ENCODE measurements at places on chromosomes 16 and 17.

DNA sequence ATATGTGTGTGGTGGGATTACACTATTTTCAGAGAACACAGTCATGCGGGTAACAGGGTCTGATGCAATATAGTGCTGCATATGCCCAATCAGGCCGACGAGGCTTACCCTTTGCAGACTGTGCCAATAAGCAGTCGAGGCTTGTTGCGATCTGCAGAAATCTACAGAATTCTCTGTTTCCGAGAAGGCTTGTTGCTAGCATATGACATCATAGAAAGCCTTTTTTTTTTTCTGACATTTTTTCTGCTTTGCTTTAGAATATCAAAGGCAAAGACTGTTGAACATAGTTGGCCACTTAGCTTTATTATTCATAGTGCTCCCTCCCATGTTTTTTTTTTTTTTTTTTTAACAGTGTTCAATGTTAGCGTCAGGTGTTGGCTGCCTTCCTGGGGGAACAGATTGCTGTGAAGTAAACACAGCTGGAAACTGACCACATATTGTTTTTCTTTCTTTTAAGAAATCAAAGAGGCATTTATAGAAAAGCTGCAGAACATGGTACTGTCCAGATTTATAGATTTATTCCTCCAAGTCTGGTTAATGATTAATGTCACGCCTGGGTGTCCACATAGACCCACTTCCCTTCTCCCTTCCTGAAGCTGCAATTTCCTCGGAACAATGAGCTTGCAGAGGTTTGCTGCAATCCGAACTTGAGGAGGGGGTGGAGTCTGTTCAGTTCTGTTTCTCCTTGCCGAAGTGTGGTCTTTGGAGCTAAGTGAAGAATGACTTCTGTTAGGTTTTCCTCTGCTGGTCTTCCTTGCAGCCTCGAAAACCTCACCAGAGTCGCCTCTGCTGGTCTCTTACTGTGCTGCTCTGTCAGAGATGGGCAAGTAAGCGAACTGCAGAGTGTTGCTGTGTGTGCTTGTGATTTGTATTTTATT, 87.3 kb downstream of the MAP2K6 start:
- DNase-seq: no peak

DNA sequence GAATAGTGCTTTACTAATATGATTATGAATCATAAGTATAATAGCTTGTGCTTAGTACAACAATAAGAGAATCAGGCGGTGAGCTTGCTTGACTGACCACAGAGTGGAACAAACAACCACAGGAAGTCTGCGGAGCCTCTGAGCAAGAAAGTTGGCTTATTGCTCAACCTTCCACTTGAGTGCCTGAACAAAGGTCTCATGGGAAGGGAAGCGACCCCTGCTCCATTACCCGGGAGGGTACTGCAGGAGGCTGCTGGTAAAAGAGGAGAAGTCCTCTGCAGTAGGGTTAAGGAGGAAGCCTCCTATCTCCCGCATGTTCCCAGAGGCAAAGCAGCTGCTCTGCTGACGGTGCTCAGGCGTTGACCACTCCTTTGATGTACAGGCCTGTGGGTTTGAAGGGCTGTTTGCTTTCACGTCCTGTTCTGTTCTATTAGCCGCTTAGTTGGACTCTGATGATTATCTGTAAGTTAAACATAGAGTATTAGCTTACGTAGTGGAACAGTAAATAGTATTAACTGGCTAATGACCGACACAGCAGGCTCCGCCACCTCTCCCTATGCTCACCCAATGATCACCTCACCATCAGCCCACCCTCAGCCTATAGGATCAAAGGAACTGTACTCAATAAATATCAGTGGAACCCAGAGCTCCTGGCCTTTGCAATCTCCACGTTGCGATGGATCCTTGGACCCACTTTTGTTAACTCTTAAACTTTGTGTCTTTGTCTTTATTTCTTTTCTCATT, 17.5 kb downstream of the ALOX15B start:
- DNase-seq: peak; percentile 21

DNA sequence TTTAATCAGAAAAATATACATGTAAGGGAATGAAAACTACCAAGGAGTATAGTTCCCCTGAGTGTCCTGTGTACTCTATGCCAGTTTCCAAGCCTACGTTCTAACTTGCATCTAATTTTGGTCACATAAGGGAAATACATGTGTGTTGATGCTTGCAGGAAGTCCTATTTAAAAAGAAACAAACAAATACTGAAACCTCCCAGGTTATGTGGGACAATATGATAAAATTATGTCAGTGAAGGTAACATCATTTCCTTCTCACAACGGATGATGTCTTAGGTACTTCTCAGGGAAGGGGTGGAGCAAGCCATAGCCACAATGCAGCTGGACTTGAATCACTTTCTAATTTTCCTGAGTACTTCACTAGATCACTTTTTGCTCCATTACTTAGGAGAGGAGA, 115.9 kb downstream of the ZFHX3 start:
- DNase-seq: no peak

GRCh38 chr17:81400154-81400977, 5.1 kb downstream of the BAHCC1 start:
- no peak for DNase-seq

DNA sequence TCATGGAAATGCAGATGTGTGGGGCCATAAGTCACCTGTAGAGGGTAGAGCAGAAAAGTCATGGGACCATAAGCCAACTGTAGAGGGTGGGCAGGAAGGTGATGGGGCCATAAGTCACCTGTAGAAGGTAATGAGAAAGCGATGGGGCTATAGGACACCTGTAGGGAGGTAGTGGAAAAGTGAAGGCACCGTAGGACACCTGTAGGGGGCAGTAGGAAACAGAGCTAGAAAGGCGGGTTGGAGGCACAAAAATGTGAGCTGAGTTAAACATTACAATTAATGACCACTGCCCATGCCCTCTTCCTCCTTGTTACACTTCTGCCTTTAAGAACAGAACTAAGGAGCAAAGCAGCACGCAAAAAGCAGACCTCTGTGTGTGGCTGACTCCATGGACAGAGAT, 150.1 kb downstream of the SHISA6 start:
- no peak for DNase-seq

DNA sequence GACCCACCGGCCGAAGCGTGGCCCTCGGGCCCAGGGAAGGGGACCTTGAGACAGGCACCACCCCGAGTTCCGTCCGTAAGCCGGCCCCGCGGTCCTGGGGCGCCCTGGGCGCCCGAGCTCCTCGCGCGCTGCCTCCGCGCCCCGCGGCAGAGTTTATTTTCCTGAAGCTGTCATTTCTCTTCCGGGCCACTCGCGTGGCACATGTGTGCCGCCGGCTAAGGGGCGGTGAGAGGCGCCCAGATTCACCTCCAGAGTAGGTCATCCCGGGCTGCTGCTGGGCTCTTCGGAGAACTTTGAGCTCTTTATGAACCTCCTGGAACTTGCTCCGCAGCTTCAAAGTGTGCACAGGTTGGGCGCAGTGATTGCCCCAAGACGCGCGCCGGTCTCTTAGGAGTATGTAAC, 489 bp downstream of the ZC3H18 start:
- no peak for DNase-seq

DNA sequence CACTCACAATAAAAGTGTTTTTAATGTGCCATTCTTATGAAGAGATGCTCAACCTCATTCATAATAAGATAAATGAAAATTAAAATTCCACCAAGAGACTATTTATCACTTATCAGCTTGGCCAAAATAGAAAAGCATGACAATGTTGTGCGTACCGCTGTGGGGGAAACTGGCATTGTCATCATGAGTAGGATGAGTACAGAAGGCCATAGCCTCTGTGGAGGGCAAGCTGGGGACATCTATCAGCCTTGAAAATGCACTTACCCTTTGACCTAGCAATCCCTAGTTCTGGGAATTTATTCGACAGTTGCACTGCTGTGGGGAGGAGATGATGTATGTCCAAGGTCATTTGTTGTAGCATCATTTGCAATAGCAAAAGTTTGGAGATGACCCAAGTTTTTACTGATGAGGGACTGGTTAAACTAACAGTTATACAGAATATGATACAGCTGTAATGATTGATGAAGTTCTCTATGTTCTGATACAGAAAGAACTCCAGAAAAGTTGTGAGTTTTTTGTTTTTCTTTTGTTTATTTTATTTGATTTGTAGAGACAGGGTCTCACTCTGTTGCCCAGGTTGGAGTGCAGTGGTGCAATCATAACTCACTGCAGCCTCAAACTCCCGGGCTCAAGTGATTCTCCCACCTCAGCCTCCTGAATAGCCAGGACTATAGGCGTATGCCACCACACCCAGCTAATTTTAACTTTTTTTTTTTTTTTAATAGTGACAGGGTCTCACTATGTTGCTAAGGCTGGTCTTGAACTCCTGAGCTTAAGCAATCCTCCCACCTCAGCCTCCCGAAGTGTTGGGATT, 13.7 kb upstream of the PRKCB start:
- no peak for DNase-seq

- no peak for DNase-seq
Observed at GRCh38 chr17:45915263-45915662, 20.9 kb downstream of the MAPT start.

DNA sequence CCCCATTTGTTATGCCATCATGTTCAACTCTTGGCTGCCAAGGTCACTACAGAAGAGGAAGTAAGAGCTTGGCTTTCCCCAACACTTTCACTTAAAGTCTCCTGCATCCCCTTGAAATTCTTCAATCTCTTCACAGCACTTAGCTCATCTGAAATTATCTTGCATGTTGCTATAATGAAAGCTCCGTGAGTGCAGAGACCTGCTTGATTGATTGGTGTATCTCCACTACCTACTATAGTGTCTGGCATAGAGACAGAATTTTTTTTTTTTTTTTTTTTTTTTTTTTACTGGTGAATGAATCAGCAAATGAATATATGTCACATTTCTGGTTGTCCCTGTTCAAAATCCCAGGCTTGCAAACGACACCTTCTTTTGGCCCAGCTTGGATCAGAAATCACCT, 1.9 kb upstream of the SDR42E1 start:
- DNase-seq: no peak

- DNase-seq: peak; percentile 56
Observed at GRCh38 chr16:610513-611381, 20.0 kb upstream of the WFIKKN1 start.

- DNase-seq: no peak
Observed at GRCh38 chr17:61806936-61807335, 56.4 kb downstream of the BRIP1 start.

DNA sequence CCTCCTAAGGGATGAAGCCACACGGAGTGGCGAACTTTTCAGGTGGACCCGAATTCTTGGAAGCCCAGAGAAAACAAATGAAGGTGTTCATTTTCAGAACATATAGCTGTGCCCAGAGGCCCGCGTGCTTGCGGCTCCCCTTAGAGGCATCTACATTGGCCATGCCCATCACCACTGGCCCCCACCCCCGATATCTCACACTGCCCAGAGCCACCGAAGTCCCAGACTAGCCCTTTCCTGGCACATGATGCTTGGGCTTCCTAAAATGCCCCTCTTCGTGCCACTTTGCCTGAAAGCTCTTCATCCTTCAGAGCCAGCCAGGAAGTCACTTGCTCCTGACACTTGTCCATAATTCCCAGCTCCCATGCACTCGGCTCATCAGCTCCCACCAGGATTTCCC, 2.1 kb upstream of the HEXIM1 start:
- no peak for DNase-seq

GRCh38 chr16:28504707-28505404, 1.8 kb downstream of the IL27 start:
- no peak for DNase-seq
